ENCODE measurements at places on chromosomes 16 and 17. TPM values are rescaled to one million over a fixed set of nuclear protein-coding genes. Genes with fewer than 3 reads are reported as not detected.

- ATAC-seq = no peak
Observed at GRCh38 chr17:53101706-53102105, 721.0 kb upstream of the KIF2B start.

Gene CLDN6
- not detected for total RNA-seq

DNA sequence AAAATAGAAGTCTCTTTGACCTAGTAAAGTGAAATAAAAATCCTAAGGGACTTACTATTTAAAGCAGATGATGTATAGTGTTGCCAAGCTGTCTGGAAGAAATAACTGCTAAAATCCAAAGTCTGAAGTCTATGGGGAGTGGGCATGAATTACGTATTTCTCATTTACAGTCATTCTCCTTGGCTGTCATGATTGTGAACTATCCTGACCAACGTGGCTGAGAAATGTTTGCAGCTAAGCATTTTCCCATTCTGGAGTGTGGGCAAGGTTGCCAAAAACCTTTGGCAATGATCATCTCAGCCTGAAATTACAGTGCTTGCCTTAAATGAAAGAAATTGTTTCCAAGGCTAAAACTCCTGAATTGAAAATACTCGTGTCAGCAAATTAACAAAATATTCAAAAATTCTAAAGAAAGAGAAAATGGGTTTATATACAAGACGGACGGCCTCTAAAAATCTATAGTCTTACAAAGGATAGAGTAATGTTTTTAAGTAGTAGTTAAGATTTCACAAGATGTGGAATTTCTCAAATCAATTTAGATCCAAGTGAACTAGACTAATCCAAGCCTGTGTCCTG lies 77.0 kb downstream of the CACNG1 start:
- ATAC-seq = no peak

Gene EPN3
- total RNA-seq = 38.5 TPM

GRCh38 chr16:13138528-13138927 lies 237.1 kb downstream of the SHISA9 start:
- ATAC-seq = no peak

GRCh38 chr17:81665205-81666091 lies 957 bp downstream of the OXLD1 start:
- peak; percentile 27 for ATAC-seq

- no peak for ATAC-seq
Observed at GRCh38 chr16:57060323-57061083, 31.9 kb upstream of the CPNE2 start.

- no peak for ATAC-seq
Observed at GRCh38 chr17:16287563-16288027, 65.7 kb downstream of the CENPV start.

DNA sequence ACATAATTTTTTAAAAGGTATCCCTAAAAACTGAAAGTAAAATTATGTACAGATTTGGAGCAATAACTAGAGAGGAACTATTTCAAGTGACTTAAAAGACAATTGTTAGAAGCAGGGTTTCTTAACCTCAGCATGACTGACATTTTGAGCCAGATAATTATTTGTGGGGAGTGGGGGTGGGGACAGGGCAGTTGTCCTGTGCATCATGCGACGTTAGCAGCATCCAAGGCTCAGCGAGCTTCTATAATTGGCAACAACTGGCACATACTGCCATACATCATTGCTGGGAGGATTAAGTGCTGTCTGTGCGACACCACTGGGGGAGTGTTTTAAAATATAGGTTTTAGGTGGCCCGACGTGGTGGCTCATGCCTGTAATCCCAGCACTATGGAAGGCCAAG lies 27.1 kb downstream of the GABARAPL2 start:
- no peak for ATAC-seq

DNA sequence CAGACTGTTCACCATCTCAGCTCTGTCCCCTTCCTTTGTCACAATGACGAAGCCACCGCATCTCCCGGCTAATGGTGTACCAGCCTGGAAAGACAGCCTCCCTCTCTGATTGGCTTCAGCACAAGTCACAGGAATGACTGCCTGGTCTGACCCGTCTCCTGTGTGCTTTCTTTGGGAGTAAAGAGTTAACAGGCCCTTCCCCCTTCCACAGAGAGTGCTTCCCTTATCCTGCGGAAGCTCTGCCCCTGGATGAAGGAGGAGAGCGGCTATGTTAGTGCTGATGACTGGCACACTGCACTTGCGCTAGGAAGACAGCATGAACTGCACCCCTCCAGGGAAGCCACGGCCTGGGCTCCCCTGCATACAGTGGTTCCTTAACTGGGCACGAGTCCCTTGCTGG lies 11.3 kb downstream of the USB1 start:
- ATAC-seq = no peak

Gene SLC13A2
- not detected for total RNA-seq

Gene GAST
- not detected for total RNA-seq

DNA sequence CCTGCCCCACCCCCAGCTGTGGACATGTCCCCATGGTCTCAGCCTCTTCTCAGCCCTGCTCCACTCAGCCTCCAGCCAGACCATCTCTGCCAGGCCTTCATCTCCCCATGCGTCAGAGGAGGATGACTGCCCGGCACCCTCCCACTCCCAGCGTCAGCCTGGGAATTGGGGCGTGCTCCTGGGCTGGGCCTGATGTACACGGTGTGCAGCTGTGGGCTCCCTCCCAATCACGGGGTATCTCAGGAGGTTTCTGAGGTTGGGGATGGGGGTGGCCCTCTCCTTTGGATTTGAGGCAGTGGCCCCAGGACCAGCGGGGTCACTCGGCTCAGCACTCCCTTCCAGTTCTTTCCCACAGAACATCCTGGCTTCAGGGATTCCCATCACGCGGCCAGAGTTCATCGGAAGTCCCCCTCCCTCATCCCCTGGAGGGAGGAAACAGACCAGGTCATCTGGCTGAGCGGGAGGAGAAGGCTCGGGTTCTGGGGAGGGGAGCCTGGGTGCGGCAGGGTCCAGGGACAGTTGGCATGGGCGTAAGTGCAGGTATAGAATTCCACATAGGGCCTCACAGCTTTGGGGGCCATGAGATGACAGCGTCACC lies 36.9 kb downstream of the SOCS3 start:
- ATAC-seq = peak; percentile 4

DNA sequence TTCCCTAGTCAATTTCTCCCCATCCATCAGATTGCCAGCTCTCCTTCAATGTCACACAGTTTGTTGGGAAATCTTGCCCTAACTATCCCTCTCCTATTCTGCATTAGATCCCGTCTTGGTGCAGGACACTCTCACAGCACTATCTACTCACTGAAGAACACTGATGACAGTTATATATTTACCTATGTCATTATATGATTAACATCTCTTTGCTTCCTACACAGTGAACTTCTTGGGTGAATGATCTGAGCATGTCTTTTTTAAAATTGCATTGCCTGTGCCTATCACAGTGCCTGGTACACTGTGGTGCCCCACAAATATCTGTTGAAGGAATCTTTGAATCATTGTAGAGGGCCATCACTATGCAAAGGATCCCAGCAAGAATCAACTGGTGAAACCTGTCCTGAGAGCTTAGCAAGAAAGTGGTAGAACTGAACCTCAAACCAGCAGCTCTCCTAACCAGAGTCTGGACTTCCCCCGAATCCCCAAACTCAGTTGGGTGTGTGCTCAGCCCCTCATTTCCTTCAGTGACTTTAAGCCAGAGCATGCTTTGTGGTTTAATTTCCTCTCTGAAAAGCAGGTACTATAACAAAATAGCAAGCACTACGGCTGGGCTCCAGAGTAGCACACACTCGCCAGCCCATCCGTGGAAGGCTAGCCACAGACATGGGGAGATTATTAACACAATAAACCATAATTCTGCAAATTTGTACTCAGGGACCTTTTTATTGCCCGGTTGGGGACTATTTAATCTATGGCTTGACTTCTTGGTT lies 680.7 kb upstream of the SALL1 start:
- no peak for ATAC-seq

GRCh38 chr16:27441276-27441675 lies 39.3 kb downstream of the IL21R start:
- ATAC-seq = no peak

Gene ASGR1
- total RNA-seq = 1.00 TPM

Gene RND2
- total RNA-seq = 0.16 TPM

Gene SLC12A3
- total RNA-seq = not detected

Gene KRT14
- total RNA-seq = 5,105 TPM

DNA sequence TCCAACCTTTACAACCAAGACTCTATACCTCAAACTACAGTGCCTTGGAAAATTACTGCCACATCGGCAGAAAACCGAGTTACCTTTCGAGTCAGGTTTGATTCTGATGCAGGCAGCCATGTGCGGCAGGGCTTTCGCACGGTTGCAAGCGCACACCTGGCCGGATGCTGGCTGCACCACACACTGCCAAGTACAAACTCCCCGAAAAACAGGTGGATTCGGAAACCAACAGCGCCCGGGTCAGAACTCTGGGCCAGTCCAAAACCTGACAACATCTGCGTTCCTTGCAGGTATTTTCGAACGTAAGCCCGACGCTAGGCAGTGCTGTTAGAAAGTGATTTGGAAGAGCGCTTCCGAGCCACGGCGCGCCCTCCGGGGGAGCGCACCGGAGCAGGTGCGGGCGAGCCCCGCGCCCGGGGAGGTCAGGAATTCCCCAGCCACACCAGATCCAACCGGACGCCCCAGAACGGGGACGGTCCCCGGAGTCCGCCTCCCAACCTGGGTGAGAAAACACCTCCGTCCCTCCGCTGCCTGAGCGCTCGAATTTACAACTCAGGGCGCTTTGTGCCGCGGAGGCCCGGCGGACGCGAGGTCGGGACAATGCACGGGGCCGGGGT lies 1.2 kb downstream of the USP7 start:
- peak; percentile 46 for ATAC-seq

DNA sequence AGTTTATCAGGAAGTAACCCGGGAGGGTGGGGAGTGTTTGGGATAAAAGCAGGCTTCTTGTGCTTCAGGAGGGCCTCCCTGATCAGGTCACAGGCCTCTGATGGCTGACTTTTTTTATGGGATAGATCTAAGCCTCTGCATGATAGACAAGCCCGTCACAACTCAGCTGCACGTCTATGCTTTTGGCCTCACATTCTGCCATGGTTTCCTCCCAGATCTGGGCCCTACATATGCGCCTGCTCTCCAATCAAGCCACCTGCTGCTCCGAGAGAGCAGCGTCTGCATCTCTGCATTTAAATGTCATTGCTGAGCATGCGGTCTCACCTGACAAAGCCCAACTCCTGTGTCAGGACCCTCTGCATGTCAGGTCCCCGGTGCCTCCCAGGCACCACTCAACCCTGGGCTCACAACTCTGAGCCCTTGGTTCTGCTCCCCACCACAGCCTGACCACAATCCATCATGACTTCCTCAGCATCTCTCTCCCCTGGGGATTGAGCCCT lies 45.3 kb upstream of the SREBF1 start:
- ATAC-seq = no peak

Gene P2RX1
- 0.68 TPM for total RNA-seq

DNA sequence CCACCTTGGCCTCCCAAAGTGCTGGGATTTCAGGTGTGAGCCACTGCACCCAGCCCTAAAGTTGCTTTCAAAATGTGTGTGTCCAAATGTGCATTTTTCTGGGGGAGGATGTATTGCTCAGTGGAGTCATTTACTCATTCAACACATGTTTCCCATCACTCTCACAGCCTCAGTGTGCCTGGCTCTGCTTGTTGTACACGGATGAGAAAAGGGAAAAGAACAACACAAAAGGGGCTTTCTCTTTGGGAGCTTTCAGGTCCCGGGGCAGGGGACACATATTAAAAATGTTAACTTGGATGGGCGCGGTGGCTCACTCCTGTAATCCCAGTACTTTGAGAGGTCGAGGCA lies 1.7 kb upstream of the PPL start:
- no peak for ATAC-seq

- no peak for ATAC-seq
Observed at GRCh38 chr17:77204536-77204935, 63.8 kb downstream of the SEC14L1 start.

- ATAC-seq = no peak
Observed at GRCh38 chr17:5785867-5786509, 201.7 kb upstream of the NLRP1 start.

Gene CRHR1
- 0.40 TPM for total RNA-seq

DNA sequence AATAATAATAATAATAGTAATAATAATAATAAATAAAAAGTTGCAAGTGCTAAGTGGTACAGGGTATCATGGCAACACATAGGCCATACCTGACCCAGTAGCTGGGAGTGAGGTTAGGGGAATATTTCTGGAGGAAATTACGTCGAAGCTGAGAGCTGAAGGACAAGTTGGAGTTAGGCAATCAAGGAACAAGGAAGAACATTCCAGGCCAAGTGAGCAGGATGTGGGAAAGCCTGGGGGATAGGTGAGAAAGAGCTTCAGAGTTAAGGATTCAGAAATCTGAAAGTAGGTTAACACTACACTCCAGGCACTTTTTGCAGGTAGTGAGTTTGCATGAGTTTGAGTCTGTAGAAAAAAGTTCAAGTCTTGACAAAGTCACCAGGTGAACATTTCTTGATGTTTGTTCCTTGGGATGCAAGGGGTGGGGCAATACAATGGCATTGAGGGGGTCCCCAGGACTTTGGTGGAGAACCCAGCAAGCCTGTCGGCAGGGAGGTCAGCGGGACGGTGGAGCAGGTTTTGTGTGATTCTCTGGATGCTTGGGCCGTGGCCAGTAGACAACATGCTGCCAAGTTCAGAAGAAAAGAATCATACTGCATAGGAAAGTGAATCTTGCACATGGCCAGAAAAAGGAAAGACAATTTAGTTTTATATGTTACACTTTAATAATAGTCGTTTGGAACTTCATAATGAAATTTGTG lies 27.7 kb upstream of the MPHOSPH6 start:
- ATAC-seq = peak; percentile 64

Gene CTRB1
- total RNA-seq = 0.44 TPM

- no peak for ATAC-seq
Observed at GRCh38 chr16:8859913-8860881, 8.6 kb downstream of the CARHSP1 start.

Gene RAB26
- 6.0 TPM for total RNA-seq

GRCh38 chr17:76688165-76688622 lies 22.6 kb downstream of the MXRA7 start:
- ATAC-seq = peak; percentile 10

DNA sequence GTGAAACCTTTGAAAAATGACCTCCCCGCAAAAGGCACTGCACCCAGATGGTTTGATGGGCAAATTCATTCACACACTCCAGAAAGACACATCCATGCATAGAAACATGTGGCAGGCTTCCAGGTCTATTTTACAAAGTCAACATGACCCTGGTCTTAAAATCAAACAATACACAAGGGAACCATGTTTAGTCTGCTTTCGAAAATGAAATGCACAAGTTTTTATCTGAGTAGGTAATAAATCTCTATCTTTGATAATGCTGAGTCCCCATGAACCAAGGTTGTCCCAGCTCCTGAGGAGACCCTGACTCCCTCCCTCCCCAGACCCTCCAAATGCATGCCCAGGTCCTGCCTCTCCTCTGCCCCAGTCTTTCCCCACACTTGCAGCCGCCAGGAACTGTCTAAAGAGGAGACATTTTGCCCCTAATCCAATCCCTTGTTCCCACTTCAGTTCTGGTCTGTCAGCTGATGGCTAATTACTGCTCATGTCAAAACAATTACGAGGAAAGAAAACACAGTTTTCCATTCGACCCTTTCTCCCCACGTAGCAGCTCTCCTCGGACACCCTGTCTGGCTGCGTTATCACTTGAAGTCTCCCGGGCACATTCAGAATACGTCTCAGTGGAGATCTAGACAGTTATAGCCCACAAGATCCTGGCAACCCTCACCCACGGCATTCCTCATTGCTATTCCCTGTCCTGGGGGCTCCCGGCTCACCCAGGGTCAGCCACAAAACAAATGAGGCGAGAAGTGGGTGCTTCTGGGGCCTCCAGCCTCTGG lies 68.8 kb upstream of the RCVRN start:
- ATAC-seq = no peak

GRCh38 chr16:13056607-13057006 lies 155.2 kb downstream of the SHISA9 start:
- no peak for ATAC-seq

GRCh38 chr16:86730086-86730485 lies 151.7 kb downstream of the FOXL1 start:
- no peak for ATAC-seq

All from esophagus mucosa (tissue), 1 donor.